ENCODE measurements at places on chromosomes 4 and X. TPM values are rescaled to one million over a fixed set of nuclear protein-coding genes. Genes with fewer than 3 reads are reported as not detected.

- DNase-seq = no peak
Observed at GRCh38 chr4:81084029-81084428, 53.5 kb downstream of the BMP3 start.

DNA sequence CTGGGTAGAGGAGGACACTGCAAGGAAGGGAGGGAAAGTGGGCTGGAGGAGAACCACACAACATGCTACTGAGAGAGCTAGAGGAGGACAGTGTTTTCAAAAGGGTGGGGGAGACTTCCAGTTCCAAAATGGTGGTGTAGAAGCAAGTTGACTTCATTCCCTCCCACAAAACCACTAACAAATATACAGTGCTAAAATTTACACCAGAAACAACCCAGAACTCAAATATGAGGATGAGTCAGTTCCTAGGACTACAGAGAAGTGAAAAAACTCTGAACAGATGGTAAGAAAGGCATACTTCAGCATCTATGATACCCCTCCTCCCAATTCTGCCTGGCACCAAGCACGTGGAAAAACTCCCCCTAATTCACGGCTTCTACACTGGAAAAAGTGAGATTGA lies 9.8 kb downstream of the AADAT start:
- DNase-seq = no peak

DNA sequence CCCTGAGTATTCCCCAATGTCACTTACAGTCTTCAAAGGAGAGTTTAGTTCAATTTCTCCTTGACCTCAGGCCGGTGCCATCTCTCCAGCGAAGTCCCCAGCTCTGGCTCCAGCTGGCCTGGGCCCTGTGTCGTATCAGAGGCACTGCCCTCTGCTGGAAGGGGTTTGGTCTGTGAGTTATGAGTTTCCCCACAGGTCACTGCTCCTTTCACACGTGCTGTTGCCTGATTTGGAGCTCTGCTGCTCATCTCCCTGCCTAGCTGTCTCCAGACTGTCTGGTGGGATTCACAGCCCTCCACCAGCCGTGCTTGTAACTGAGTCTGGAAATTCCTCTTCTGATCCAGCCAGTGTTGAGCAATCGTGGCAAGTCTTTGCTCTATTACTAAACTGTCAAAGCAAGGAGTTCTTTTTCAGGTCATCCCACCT lies at the start of gene RAP2C:
TSS of gene RAP2C (minus strand) at position 105 of the 426 bp plus-strand sequence. CDS start 2,179 bp downstream, outside the sequence.
- peak; percentile 36 for DNase-seq

The SYP gene
- 151 TPM for total RNA-seq

The UGT2B11 gene
- not detected for total RNA-seq

The VCX2 gene
- total RNA-seq = not detected

GRCh38 chrX:149493567-149494562 lies 11.2 kb downstream of the IDS start:
- no peak for DNase-seq

DNA sequence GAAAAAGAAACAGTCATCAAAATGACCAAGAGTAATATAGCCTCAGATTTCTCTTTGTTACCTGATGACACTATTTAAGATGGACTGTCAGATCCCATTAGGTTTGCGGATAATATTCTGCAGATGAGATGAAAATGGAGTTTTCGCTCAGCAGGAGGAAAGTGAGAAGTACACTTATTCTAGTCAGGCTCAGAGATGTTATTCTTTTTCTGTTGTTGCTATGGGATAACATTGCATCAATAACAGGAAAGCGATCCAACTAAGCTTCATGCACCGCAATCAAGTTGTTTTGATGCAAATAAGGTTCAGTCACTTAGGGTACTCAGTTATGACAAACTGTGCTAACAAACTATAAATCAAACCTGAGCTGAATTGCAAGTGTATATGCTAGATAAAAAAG lies 415.0 kb downstream of the CCSER1 start:
- no peak for DNase-seq

DNA sequence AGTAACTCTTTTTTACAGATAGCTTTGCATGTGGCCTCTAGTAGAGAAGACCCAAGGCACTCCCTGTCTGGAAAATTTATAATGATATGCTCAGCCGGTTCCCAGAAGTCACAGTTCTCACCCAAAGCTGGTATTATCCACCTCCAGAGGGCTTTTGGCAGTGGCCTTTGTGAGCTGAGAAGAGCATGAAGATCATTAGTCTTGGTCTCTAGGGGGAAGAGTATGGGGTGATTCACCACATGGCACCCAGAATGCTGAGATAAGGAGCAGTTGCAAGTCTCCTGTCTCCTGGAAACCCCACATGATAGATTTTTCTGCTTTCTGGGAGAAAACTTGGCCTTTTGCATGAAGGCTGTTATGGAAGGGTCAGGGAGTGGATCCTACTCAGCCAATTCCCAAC lies 75.4 kb upstream of the PRPS1 start:
- DNase-seq = no peak

The PAK3 gene
- total RNA-seq = 102 TPM

DNA sequence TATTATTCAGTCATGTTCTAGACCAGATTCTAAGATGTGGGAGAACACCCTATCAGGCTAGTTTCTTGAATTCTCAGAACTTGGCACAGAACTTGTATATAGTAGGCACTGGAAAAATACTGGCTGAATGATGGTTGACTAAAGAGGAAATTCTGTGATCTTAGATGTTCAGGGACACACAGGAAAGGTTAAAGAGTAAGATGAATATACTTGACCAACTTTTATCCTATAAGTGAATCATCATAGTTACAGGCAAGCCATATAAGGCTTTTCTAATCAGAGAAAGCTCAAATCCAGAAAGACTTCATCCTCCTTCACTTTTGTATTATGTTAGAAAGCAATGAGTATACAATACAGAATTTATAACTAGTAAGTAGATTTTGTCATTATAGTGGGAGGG lies 53.8 kb downstream of the SEPTIN11 start:
- DNase-seq = no peak

All from frontal cortex (tissue), 4 donors.